ENCODE measurements at places on chromosomes 7 and 10.

GRCh38 chr10:29643771-29644501 lies 9.2 kb upstream of the SVIL start:
- DNase-seq, result no peak

DNA sequence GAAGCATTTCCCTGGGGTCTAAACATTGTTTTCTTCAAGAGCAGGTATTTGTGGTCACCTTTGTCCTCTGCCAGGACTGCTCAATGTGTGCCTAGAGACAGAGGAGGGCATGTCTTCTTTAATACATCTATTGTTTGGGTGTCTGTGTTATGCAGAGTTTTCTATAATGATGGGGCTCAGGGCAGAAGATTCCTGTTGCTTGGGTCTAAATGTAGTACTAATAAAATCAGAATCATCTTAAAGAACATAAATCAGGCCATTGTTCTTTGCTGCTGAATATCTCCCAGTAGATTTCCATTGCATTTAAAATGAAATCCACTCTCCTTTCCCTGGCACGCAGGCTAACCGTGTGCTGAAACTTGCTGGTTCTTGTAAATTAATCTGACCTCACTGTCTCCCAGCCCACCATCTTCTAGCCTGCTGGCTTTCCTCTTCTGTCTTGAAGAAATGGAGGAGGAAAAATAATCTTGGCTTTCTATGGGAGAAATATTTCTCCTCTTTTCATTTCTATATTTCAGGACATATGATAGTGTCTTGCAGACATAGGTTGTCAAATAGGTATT lies 1396.8 kb downstream of the GATA3 start:
- no peak for DNase-seq

DNA sequence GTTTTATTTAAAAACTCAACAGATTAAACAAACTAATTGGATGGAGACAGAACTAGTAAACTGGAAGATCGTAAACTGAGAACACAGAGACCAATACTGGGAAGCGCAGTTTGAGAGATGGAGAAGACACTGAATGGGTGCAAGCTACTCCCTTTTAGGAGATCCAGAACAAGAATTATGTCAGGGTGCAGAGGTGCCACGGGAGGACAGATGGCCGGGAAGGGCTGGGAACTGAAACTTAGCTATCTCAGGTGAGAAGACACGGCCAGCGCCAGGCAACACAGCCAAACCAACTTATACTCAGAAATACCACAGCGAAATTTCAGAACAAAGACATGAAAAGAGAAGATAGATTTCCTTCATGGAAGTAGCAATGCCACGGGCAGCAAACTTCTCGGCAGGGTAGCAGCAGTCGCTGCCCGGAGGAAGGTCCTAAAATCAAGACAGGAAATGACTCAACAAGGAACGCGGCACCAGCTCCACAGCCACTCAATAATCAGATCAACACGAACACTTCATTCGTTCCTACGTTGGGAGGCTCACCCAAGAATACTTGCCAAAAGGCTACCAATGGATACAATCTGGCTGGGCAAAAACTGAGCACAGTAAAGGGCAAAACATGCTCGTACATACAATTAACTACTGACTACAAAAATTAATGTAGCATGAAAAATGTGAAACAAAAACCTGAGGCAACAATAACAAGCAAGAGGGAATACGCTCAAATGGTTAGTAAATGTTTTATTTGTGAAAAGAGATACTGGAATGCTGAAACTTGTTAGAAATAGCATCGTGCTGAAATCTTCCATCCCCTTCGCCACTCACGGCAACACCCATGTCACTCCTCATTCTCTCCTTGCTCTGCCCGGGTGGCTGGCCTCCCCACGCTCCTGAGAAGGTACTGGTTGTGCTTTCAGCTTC lies 2.2 kb upstream of the LRRC27 start:
- DNase-seq, result peak; percentile 21

DNA sequence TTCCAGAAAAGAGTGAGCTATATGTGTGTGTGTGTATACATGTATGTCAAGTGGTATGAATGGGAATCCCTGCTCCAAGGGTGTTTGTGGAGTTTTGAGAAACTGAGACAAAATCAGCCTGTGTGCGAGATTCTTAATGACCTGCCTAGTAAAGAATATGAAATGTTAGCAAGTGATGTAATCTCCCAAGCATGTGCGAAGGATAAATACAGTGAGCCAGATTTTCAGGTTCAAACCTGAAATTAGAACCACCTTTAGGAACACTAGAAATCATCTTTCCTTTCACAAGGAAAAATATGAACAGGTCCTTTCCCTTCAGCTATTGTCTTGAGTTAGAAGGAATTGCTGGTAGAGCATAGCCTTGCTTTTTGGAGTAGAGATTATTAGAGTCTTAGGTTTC lies 457.6 kb downstream of the LRMDA start:
- no peak for DNase-seq

DNA sequence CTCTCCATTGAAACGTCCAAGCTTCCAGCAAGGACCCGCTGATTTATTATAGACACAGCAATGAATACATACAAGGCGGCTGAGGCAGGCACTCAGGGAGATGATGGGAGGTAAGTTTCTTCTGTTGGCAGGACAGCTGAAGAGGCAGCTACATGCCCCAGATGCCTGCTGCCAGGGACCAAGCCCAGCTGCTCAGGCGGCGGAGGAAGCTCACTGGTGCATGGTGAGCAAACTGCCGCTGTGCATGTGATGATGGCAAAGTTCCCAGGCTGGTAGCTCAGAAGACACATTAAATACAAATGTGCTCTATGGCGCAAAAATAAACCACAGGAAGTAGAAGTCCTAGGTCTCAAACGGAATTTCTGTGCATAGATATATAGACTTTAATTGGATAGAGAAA lies 2.3 kb downstream of the DNTT start:
- no peak for DNase-seq

DNA sequence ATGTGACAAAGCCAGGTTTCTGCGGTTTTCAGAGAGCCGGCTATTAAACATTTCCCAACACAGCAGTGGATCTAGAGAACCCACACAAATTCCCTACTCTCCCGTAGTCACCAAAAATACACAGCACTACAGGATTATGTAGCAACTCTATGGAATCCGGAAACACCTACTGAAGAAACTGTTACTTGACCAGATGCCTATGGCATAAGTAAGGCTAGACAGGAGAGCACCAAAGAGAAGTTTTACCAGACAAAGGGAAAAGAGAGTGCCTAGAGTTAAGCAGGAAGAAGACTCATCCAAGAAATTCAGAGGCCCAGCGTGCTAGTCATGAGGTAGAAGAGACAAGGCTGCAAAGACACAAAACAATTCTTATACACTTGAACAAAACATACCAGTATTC lies 321.1 kb downstream of the PARD3 start:
- DNase-seq, result no peak

- DNase-seq, result no peak
Measured at GRCh38 chr10:119620241-119621077, 23.7 kb upstream of the TIAL1 start.

GRCh38 chr10:77637532-77638320 lies at the start of gene KCNMA1:
KCNMA1 (minus strand) TSS chr10:77637808.
- DNase-seq, result no peak

DNA sequence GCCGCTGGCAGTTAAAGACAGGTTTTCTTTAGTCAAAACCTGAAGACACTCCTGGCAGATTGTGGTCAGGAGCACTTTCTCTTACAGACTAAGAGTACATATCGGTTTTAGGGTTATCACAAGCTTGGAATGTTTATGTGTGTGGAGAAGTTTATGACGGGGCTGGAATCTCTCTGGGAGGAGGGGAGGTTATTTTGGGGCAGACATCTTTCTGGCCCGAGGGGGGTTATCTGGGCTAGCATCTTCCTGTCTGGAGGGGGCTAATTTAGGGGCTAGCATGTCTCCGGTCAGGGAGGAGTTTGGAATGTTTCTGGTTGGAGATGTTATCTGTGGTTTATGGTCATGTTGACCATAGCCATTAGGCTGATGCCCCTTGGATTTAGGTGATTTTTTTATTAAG lies 141.2 kb upstream of the KIF5B start:
- DNase-seq, result no peak

DNA sequence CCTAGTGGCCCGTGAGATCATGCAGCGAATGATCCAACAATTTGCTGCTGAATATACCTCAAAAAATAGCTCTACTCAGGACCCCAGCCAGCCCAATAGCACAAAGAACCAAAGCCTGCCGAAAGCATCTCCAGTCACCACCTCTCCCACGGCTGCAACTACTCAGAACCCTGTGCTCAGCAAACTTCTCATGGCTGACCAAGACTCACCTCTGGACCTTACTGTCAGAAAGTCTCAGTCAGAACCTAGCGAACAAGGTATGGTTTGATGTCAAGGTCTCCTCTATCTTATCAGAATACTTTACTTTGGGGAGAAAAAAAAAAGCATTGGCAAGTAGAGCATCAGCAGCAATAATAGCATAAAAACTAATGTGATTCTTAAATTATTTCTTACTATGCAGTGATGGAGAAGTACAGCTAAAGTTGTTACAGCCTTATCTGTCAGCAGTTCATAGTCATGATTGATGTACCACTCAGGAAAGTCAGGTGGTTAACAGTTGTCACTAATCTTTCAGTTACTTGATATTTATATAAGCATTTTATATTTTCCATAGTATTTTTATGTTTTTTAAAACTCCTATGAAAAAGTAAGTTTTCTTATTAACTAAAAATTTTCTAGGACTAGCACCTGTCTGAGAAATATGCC lies 117.1 kb downstream of the LCOR start:
- DNase-seq, result no peak

GRCh38 chr10:123301077-123301857 lies 147.1 kb downstream of the BUB3 start:
- DNase-seq, result no peak

DNA sequence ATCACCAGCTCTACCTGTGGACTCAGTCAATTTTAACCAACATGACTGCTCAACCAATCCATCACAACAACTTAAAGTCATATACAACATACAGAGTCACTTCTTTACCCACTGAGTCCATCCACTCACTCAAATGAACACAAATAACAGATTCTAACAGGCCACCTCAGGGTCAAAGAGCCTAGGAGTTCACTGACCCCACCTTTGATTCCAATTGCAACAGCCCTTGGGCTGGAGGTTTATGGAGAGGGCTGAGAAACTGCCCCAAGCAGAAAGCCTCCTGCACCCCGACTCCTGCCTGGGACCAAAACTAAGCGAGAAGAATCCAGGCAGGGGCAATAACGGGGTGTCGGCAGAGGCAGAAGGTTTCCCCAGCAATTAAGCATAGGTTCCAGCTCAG lies 263.8 kb downstream of the PARD3 start:
- DNase-seq, result no peak

- DNase-seq, result peak; percentile 56
Measured at GRCh38 chr7:76260171-76260703, 42.2 kb upstream of the HSPB1 start.

DNA sequence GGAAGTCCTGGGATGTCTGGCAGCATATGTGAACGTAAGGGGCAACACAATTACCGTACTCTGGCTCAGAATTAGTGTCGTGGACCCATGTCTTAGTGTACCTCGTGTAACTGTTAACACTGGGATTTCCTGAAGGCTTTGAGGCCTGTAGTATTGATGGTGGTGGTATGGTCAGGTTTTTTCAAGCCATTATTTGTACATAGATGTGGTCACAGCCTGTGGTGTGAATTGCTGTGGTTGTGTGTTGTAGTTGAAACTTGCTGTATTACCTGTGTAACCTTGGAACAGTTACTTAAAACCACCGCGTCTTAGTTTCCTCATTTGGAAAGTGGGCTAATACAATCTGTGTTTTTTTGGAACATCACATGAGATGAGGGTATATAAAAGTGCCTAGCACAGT lies 5.3 kb downstream of the EXOC4 start:
- DNase-seq, result no peak

DNA sequence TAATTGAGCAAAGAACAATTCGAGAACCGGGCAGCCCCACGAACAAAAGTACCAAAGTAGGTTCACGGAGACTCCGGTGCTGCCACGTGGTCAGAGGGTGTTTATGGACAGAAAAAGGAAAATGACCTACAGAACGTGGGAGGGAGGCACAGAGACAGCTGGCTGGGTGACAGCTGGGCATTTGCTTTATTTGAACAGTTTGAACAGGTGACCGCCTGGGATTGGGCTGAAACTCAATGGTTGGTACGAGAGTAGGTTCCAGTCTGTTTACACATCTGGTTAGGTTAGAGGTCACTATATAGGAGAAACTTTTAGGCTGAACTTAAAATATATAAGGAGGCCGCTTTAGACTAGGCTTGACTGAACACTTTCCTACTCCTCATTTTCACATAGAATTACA lies 50.6 kb upstream of the CELF2 start:
- DNase-seq, result no peak

GRCh38 chr7:78594156-78594555 lies 795.6 kb downstream of the PHTF2 start:
- no peak for DNase-seq

All from CD4-positive, CD25-positive, alpha-beta regulatory T cell (primary cell).